ENCODE measurements at places on chromosomes 2 and 18.
A peak's percentile ranks its signal among the peaks of the same experiment; 100 is the strongest.

DNA sequence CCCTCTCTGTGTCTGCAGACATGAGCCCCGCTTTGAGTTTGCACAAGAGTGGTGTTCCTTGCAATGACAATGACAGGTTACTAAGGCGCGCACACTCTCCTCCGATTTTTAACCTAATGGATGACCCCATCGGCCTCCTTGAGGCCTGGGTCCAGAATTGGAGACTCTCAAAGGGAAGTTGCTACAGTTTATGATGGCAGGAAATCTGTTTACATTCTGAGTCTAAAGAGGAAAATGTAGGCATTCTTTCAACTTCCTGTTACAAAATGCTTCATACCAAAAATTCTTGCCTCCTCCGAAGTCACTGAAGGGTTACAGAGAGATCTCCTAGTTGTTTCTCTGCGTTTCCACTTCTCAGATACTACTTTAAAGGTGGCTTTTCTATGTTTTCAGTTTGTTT is 225.3 kb upstream of the AGAP1 start:
- no peak for DNase-seq

DNA sequence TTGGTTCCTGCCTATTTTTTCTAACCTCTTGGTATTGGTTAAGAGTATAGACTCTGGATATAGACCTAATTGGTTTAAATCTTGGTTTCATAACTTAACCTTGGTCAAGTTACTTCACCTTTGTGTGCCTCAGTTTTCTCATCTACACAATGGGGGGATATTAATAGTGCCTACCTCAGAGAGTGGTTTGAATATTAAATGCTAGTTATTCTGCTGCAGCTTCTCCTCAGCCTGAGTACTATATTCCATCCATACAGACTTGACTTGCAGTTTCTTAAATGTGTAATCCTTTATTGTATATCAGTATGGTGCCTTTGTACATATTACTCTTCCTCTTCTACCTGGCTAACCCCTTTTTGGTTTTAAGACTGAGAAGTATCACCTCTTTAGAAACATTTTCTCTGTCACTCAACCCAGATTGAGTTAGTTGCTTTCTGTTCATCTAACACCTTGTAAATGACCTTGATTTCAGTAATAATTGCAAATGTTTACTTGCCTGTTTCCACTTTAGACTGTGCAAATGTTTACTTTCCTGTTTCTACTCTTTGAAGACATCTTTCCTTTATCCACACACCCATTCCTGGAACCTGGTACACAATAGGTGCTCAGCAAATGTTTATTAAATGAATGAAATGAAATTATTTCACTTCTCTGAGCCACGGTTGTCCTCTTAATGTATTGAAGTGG is 6.6 kb downstream of the ACVR2A start:
- DNase-seq: no peak

DNA sequence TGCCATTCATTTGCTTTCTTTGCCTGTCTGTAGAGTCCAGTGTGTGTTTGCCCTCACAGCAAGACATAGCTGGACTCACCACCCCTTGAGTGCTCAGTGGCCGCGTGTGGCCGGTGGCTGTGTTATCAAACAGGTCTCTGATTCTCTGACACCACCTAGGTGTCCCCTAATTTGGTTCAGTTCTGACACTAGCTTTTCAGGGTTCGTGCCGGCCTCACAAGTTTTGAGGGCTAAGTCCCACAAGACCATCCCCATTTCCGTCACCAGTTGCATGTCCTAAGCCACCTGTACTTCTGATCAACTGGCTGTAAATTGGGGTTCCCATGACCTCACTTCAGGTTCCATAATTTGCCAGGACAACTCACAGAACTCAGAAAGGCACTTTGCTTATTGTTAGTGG is 23.5 kb downstream of the NCK2 start:
- DNase-seq: peak; percentile 19

- no peak for DNase-seq
Observed at GRCh38 chr2:162908567-162908966, 70.0 kb upstream of the KCNH7 start.

DNA sequence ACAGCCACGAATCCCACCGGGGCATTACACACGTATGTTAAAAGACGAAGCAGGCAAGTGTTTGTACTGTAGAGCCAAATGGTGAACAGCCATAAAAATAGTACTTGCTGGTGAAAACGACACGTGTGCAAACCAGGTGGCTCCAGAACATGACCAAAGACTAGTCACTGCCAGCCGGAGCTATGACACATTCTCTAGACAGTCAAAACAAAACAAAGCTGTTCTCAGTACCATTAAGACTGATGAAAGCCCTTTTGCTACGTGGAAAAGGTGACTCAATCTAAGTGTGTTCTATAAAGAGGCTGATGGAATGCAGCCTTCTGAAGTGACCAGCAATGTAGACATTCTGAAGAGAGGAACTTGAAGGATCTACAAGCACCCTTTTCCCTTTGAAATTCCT is 367.7 kb upstream of the NETO1 start:
- no peak for DNase-seq

DNA sequence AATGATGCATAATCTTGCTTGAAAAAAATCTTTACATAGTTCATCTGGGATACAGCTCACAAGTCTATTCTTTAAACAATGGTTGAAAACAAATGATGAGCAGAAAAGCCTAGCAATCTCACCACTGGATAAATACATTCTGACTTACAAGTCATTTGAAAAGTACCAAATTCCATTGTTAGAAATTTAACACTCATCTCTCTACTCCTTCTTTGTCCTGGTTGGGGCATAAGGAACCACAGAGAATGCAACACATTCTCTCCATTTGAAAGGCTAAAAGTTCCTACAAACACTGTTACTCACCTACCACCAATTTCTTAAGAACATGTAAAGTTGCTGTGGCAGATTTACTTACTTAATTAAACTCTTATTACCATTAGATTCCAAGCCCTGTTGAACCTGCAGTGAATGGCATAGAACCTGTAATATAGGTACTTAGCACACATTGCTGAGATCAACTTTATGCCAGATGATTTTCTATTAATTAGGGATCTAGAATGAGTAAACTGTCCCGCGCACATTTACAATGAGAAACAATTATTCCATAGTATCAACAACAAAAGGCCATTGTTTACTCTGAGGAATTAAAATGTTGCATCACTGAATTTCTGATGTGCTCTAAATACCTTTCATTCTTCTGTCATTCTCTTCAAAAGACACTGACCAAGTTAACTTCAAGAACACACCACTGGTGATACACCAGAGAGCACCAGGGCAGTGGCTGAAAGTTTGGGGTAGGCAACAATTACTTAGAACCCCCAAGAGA is 69.6 kb downstream of the CABYR start:
- no peak for DNase-seq

DNA sequence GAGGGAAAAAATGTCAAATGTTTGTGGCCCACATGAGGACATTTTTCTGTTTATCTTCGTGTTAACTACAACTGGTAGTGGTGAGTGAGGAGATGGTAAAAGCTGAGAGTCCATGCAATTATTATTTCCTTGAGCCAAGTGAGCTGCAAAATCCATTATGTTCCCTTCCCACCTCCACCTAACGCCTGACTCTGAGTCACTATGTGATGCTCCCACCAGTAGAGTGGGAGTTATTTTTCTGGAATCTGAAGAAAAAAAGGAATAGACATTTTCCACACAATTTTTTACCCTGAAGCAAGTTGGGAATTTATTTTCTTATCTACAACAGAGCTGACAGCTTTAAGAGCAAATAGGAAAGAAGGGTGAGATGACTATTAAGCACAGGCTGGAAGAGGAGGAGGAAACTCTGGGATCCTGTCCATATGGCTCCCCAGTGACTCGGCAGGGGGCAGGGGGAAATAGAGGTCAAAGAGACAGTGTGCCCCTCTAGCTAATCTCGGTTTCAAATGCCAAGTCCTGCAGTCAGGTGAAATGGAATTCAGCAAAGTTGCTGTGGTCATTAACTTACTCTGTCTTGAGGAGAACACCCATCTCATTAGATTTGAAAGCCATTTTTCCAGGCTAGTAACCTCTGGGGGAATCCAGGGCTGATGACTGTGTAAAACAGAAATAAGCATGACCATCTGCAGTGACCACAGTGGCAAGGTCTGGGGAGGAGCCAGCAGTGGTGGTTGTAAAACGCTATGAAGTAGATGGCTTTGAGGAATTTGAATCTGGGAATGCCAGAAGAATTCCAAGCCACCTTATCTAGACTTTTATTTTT is 463.9 kb downstream of the STK39 start:
- DNase-seq: no peak

DNA sequence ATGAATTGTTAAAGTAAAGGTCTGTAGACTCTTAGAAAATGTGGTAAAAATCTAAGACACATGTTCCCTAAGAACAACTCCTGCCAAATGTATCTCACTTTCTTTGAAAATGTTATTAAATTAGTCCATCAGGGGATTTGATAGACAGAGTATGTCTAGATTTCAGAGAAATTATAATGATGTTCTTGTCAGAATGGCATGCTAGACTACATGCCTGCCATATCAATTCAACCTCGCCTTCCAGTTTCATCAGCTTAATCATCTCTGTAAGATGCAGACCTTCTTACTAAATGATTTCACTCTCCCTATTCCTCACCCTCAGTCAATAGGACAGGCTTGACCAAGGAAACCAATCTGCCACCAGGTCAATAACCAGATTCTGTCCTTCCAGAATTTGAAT is 368.4 kb downstream of the TXNL1 start:
- no peak for DNase-seq

DNA sequence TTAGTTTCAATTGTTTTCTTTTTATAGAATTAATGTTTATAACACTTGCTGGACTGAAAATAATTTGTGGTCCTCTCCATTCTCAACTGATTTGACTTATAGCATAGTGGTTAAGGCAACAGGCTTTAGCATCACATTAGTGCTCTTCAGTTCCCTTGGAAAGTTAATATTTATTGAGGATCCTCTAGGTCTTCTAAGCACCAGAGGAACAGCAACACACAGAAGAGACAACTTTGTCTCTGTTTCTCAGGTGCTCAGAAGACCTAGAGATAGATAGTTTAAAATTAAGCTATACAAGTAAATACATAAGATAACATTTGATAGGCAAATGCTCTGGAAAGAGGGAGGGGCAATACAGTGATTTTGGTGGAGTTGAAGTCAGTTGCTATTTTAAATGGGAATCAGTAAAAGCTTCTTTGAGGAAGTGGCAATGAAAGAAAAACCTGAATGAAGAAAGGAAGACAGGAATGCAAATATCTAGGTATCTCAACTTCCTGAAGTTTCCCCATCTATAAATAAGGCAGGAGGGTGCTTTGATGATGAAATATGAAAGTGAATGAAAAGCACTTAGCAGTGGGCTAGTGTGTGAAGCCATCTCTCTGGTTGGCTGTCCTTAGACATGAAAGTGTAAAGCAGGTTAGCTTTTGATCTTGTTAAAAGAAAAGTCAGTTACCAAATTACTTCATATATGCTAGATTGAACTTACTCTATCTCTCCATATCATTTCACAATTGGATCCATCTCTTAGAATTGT is 7.9 kb downstream of the NEUROD1 start:
- no peak for DNase-seq

DNA sequence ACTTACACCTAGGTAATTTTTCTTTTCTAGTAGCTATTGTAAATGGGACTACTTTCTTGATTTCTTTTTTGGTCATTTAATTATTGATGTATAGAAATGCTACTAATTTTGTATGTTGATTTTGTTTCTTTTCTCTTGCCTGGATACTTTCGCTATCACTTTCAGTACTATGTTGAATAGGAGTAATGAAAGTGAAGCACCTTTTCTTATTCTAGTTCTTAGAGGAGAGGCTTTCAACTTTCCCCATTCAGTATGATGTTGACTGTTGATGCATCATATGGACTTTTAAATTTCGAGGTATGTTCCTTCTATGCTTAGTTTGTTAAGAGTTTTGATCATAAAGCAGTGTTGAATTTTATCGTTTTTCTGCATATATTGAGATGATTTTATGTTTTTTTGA is 142.5 kb downstream of the CDH19 start:
- DNase-seq: no peak

- DNase-seq: no peak
Observed at GRCh38 chr2:45344502-45344901, 266.6 kb downstream of the SRBD1 start.

DNA sequence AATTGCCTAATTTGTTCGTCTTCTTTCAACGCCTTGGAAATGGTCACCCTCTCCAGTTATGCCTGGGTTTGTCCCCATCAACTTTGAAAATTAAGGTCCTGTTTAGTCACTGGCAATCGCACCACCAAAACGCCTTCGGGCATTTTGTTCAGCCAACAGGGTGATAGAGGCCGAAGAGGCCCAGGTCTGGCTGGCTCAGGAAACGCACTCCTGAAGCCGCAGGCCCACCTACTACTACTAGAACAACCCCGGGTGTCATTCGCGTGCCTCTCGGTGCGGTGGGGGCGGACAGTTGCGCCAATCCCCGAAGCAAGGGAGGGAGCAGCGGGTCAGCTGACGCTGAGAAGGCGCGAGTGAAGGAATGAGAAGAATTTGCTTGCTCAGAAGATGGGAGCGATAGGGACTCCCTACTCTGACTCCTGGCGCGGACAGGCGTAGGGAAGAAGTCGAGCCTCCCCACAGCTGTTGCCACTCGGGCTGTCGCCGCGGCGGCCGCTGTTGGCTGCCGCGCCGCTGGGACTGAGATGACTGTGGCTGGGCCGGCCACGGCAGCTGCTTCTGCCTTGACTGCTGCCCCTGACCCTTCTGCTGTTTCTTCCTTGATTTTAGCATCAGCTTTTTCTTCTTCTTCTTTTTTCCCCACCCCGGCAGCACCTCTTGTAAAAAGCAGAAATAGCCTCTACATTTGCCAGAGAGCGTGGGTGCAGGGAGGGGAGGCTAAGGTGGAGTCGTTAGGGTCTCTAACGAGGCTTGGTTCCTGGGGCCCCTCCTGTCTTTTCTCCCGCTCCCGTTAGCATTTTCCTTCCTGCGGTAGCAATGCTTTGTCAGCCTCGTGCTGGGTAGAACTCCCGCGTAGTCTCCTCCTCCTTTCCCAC is 387.6 kb downstream of the FIGN start:
- peak; percentile 14 for DNase-seq

- DNase-seq: no peak
Observed at GRCh38 chr2:215493376-215493775, 57.5 kb upstream of the FN1 start.

- DNase-seq: no peak
Observed at GRCh38 chr2:28231110-28231631, 161.5 kb upstream of the FOSL2 start.

DNA sequence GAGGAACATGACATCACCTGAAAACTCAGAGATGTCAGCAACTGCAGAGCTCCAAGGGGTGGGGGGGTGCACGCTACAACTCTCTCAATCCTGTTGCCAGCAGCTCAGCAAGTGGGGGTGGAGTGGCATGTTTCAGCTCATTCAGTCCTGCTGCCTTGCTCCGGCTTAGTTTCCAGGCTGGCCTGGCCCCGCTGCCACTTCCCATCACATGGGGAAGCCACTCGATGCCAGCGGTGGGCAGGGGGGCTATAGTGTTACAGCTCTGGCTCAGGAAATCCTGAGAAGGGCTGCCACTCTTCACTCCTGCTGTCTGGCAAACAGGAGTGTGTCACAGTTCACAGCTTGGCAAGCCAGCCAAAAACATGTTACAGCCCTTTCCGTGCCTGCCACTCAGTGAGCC is 356.5 kb upstream of the GULP1 start:
- no peak for DNase-seq

- no peak for DNase-seq
Observed at GRCh38 chr2:152236191-152236925, 60.8 kb upstream of the STAM2 start.

- no peak for DNase-seq
Observed at GRCh38 chr2:128535953-128536352, 217.3 kb upstream of the HS6ST1 start.

All from activated T-cell treated with anti-CD3 and anti-CD28 coated beads, Interleukin-2, amount 50 U/mL, for 48 hours (primary cell).